ENCODE measurements at places on chromosomes 6 and 20.
A peak's percentile ranks its signal among the peaks of the same experiment; 100 is the strongest.

- DNase-seq, result peak; percentile 43
Measured at GRCh38 chr6:24991810-24992467, 56.2 kb upstream of the RIPOR2 start.

DNA sequence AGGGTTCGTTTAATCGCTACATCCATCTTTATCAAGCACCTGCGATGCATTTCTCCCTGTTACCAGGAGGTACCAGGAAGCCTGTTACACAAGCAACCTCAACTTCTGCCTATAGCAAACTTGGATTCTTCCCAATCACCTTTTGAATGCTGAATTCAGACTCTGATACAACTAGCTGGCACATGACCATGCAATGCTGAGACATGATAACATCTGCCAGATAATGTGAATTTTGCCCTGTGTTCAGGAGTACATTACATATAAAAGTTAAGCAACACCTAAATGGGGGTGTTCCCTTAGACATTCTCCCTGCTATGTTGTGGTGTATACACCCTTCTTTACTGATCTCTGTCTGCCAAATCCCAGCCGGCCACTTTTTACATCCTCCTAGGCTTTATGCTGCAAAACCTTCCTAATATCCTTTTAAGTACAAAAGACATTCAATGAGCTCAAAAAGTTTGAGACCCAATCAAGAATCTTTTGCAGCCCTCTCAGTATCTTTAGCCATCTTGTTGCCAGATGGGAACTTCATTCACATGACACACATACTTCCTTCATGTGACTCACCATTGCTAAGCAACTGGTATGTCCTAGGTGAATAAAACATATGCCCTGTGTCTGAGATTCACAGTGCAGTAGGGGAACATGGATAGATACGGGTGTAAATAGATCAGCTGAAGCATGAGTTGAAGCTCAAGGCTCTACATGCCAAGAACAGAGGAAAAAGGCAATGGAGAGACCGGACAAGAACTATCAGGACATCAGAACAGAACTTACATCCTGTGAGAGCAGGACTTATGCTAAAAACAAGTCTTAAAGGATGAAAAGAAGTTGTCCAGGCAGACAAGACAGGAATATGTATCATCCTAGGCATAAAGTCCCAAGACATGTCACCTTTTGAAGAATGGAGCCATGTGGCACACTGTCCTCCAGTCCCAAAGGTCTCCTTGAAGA, 84.3 kb downstream of the ZHX3 start:
- peak; percentile 84 for DNase-seq

- DNase-seq, result no peak
Measured at GRCh38 chr6:44674226-44675155, 287.0 kb downstream of the CDC5L start.

DNA sequence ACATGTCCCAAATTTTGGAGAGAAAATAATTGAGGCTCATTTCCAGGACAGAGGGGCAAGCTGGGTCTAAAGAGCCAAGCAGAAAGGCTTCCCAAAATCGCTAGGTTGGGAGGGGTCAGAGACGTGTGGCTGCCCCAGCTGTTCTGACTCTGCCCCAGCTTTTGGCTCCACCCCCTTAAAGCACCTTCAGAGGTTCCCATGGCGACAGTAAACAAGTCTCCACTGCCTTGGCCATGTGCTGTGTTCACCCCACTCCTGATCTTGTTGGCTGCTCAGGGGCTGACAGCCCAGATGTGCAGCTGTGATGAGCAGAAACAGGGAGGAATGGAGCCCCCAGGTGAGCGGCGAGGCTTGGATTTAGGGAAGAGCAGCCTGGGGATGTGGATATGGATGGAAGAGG, 72.8 kb upstream of the SPTLC3 start:
- DNase-seq, result no peak

GRCh38 chr6:130680116-130680515, 147.1 kb upstream of the SMLR1 start:
- DNase-seq, result peak; percentile 91

GRCh38 chr6:122285292-122285913, 114.0 kb upstream of the HSF2 start:
- DNase-seq, result peak; percentile 4

DNA sequence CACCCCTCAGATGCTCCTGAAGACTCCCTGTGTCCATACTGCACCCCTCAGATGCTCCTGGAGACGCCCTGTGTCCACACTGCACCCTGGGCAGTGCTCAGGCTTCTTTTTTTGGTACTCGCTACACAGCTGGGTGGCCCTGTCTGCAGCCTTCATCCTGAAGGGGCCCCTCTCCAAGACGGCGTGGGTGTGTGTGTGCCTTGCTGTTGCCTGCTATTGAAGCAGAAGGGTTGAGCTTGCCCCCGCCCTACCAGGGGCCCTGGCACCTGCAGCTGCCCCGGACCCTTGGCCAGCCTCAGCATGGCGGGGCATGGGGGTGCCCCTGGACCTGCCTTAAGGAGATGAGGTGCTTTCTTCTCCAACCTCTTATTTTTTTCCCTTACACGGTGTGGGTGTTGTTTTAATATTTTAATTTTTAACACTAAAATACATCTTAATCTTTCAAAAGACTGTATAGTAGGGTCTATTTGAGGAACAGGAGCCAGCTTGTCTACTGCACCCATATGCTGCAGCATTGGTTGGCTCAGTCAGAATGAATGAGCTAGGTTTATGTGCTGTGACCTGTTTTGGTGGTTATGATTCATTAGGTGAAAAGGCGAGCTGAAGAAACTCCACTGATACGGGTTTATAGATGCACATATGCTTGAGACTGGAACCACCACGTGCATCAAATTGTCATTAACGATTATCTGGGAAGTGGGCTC, 135.9 kb downstream of the AGPAT4 start:
- DNase-seq, result no peak

GRCh38 chr6:154406869-154407268, 50.3 kb upstream of the IPCEF1 start:
- DNase-seq, result no peak

DNA sequence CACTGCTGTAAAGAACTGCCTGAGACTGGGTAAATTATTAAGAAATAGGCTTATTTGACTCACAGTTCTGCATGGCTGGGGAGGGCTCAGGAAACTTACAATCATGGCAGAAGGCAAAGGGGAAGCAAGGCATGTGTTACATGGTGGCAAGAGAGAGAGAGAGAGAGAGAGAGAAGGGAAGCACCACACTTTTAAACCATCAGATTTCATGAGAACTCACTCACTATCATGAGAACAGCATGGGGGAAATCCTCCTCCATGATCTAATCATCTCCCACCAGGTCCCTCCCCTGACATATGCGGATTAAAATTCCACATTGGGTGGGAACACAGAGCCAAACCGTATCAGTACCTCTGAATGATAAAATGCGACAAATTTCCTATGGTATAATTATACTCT, 203.9 kb upstream of the MARCKS start:
- DNase-seq, result no peak

GRCh38 chr6:130893277-130893676, 66.1 kb downstream of the SMLR1 start:
- no peak for DNase-seq

DNA sequence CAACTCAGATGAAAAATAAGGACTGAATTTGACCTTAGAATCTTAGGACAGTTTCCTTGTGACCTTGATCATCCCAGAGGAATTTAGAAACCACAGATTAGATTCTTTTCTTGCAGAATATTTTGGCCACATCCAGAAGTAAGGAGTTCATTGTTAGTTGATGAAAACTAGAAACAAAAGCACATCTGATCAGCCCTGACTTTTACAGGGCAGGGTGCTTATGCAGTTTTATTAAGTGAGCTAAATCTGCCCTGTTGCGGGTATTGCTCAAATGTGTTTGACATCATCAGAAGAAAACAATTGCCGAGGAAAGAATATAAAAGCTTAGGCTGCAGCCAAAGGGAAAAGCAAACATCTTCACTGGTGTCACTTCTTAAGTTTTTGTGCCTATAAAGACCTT, 100.8 kb downstream of the MTFR2 start:
- no peak for DNase-seq

- no peak for DNase-seq
Measured at GRCh38 chr6:54050750-54051149, 60.5 kb upstream of the MLIP start.

DNA sequence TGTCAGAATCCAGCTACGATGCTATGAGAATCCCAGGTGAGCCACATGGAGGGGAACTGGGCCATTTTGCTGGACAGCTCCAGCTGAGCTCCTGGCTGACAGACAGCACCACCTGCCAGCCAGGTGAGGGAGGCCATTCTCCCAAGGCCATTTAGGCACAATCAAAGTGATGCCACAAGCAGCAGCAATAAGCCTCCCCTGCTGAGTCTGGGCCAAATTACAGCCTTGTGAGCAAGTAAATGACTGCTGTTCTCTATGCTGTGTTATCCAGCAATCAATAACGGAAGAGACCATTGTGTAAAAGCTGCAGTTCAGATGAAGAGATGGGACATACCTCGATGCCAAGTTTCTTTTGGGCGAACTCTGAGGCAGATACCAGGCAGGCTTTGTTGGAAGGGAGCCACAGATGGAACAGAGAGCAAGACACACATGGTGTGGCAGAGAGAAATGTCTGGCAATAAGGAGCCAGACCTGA, 14.0 kb upstream of the SCGN start:
- DNase-seq, result no peak

- peak; percentile 11 for DNase-seq
Measured at GRCh38 chr6:144718431-144718830, 433.3 kb downstream of the UTRN start.

- DNase-seq, result no peak
Measured at GRCh38 chr6:7675353-7675945, 50.5 kb upstream of the BMP6 start.

- DNase-seq, result no peak
Measured at GRCh38 chr6:70272071-70272470, 30.8 kb downstream of the COL9A1 start.

DNA sequence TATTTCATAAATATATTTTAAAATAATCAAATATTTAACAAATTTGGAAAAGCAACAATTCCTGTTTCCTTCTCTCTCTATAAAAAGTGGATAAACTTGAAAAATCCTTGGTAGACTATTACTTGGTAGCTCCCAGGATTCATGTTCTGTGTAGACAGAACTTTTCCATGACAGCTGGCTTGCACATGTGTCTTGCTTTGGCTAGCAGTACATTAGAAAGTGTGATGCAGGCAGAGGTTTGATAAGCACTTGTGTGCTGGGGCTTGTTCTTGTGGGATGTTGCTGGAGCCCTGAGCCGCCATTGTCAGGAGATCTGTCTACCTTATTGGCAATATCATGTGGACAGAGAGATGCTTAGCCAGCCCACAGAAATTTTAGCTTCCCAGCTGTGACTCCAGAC, 327.2 kb downstream of the CDKAL1 start:
- no peak for DNase-seq

GRCh38 chr6:20605581-20605980, 71.3 kb downstream of the CDKAL1 start:
- DNase-seq, result peak; percentile 64

GRCh38 chr6:46793138-46793537, at the start of gene MEP1A:
MEP1A (plus strand) TSS chr6:46793389; CDS start chr6:46793399, 10 bp downstream.
- no peak for DNase-seq

- no peak for DNase-seq
Measured at GRCh38 chr6:78117966-78118365, 465.1 kb downstream of the MEI4 start.

GRCh38 chr20:17381724-17382123, 149.5 kb downstream of the BFSP1 start:
- no peak for DNase-seq

DNA sequence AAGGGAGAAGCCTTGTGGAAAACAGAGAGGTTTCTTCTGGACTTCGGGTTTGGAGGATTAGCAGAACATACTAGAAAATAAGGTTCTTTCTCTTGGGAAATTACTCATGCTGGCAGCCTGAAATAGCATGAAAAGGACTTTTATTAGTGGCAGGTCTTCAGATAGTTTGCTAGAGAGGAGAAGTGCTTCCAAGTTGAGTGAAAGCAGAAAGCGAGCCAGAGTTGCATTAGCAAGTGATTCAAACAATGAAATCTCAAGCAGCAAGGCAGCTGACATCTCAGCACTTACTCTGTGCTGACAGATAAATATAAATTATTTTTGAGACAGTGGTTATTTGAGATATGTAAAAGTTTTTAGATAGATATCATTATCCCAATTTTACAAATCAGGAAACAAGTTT, 91.9 kb downstream of the PLCB4 start:
- peak; percentile 22 for DNase-seq

DNA sequence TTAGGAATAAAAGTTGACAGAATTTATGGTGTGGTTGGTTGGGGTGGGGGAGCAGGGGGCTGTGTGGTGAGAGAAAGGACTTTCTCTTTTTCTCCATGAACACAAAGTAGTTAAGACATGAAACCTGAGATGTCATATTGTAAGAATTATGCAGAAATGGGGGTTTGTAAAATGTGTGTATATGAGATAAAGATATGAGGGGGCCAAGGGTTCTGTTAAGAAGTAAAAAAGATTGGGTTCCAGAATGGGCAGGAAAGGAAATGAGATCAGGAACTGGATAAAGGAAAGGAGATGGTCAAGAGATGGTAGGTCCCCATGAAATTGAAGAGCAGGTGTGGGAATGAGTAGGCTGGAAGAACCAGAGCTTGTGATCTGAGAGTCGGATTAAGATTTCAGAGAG, 9.7 kb downstream of the RNF146 start:
- no peak for DNase-seq

GRCh38 chr6:32092760-32093497, 16.2 kb downstream of the TNXB start:
- DNase-seq, result peak; percentile 91

DNA sequence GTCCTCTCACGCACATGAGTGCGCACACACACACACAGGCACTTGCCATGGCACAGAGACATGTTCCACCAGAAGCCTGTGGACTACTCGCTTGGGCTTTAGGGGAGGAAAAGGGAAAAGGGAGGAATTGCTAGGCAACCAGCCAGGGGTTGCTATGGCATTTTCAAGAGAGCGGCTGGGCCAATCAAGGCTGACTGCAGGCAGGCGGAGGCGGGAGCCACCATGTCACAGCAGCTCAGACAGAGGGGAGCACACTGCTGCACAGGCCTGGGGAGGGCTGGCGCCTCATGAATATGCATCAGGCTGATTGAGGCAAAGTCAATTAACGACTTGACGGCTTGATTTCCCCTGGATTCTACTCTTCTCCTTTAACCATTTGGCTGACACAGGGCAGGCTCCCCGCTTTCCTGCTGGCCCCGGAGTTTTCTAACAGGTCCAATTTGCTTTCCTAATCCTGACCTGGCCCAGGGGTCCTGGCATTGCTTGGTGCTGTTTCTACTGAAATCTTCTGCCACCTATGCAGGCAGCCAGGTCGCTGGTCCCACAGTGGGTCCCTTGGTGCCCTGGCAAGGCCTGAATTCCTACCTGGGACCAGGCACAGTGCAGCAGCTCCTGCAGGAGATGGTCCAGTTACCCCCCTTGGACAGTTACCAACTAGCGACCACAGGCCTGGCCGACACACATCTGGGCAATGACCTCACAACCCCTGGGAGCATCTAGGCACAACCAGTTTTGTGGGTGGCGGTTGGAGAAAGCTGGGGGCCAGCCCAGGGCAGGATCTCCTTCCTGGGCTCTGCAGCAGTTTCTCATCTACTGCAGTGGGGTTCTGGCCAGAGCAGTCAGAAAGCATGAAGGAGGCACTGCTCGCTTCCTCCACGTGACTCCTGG, 52.1 kb downstream of the YTHDF1 start:
- no peak for DNase-seq

- DNase-seq, result no peak
Measured at GRCh38 chr6:52999456-52999855, 4.4 kb upstream of the GSTA4 start.
